ENCODE measurements at places on chromosomes 2 and 18.

GRCh38 chr18:62631173-62631572 lies 84.2 kb upstream of the PHLPP1 start:
- no peak for DNase-seq

GRCh38 chr2:218400167-218400929 lies 680 bp downstream of the CTDSP1 start:
- DNase-seq, result no peak

- no peak for DNase-seq
These were observed 13.0 kb upstream of the ALLC start for GRCh38 chr2:3644891-3645605.

- no peak for DNase-seq
These were observed 175.0 kb downstream of the SETBP1 start for GRCh38 chr18:44855681-44856080.

DNA sequence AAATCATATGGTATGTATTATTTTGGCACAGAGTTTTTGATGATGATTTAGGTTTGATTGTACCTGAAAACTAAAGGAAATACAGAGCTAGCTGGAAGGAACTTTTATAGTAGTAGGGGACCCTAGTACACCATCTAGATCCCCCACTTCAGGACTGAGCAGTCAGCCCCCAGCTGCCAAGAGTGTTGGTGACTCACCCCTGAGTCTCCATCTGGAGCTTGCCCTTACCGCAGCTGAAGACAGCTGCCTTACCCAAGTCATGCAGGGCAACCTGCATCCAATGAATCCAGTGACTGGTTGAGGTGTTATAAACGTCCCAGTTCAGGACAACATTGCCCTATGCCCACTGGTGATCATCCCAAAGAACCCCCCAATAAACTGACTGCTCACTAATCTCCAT lies 15.3 kb downstream of the PMS1 start:
- DNase-seq, result no peak

GRCh38 chr2:142796161-142796560 lies 81.3 kb upstream of the KYNU start:
- no peak for DNase-seq

- no peak for DNase-seq
These were observed 189.3 kb downstream of the SH3RF3 start for GRCh38 chr2:109318150-109318948.

GRCh38 chr18:28267276-28267675 lies 90.3 kb upstream of the CDH2 start:
- DNase-seq, result no peak

GRCh38 chr2:30252723-30253701 lies 21.7 kb downstream of the LBH start:
- DNase-seq, result no peak

GRCh38 chr2:110674620-110675555 lies 3.0 kb downstream of the BUB1 start:
- DNase-seq, result peak; percentile 21

GRCh38 chr2:125696560-125696959 lies 959.4 kb upstream of the GYPC start:
- no peak for DNase-seq

DNA sequence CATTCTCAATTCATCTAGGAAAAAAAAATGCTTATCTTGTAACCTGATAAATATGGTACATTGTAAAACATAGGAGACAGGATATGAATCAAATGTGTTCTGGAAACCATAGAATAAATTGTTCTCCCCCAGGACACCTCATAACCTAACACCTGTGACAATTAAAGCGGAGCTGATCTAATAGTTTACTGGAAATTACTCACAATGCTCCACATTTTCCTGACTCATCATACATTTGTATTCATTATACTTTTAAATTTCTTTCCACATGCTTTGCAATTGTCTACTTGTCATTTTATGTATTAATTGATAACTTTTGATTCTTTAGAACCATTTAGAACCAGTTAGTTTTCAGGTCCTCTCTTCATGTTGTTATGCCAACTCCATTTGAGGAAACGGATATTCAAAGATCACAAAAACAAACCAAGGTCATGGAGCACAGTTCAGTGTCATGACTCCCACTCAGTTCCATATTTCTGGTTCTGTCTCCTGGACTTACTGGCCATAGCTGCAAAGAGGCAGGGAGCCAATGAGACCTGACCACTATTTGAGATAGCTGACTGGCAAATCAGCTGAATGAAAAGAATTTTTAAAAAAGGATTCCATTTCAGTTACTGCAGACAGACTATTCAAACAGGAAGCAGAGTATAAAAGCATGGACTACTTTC lies 128.5 kb downstream of the CALCRL start:
- no peak for DNase-seq

- DNase-seq, result no peak
These were observed 87.5 kb upstream of the COPS8 start for GRCh38 chr2:236998236-236998635.

- no peak for DNase-seq
These were observed 564 bp downstream of the GCC2 start for GRCh38 chr2:108449410-108450130.

GRCh38 chr2:172836827-172837226 lies 101.2 kb downstream of the RAPGEF4 start:
- DNase-seq, result no peak

- no peak for DNase-seq
These were observed 109.6 kb upstream of the FSIP2 start for GRCh38 chr2:185628985-185629384.

- no peak for DNase-seq
These were observed 2.3 kb downstream of the RNF103 start for GRCh38 chr2:86621280-86621943.

- no peak for DNase-seq
These were observed 419.9 kb upstream of the HS6ST1 start for GRCh38 chr2:128738446-128739110.

GRCh38 chr2:138579556-138579955 lies 78.0 kb downstream of the SPOPL start:
- no peak for DNase-seq

DNA sequence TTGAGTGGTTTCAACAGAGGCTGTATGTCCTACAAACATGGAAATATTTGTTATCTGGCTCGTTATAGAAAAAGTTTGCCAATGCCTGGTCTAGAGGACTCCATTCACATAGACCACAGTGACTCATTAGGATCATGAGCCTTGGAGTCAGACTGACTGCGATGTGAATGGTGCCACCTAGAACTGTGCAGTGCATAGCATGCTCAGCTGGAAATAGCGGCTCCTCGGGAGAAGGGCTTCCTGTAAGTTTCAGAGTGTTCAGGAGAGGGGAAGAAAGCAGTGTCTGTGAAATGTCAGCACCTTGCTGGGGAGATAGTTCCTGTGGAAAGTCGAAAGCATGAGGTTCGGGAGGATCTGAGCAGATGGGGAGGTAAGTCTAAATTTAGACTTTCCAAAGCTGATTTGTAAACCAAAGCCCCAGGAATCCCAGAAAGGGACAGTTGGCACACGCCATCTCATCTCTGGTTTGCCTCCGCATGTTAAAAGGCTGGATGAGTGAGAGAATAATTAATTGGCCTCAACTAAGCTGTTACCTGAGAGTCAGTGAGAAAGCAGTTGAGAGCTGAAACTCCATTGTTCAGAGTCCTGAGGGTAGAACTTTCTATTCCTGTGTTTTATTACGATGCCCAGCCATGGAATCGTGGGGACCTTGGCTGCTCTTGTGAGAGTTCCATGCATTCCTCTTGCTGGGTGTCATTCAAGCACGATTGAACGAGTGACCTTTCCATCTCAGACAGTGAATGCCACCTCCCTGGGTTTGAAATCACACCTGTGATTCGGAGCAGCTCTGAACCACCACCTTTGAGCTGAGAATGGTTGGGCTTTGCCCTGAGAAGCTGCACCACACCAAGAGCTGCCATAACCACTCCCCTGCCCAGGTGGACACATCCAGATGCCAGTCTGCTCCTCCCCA lies 99.5 kb downstream of the MAPK4 start:
- no peak for DNase-seq

GRCh38 chr2:98717621-98718020 lies 13.3 kb downstream of the MGAT4A start:
- DNase-seq, result no peak
